ENCODE measurements at places on chromosomes 5 and 9.

- DNase-seq: no peak
These were observed 49.7 kb downstream of the NKD2 start for GRCh38 chr5:1058083-1058945.

DNA sequence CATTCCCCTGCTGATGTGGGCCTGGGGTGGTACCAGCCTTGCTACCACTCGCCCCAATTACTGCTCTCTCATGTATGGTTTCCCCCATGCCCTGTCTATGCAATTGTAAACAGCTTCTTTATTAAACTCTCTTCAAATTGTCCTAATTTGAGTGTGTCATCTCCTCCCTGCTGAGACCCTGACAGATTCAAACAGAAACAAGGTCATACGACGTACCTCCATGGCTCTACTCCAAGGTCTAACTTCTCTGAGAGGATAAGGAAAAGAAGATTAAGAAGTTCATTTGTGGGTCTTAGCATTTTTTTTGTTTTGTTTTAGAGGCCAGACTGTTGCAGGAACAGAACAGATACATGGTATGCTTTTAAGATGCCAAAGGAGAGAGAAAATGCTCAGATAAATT, 38.0 kb downstream of the ABITRAM start:
- no peak for DNase-seq

DNA sequence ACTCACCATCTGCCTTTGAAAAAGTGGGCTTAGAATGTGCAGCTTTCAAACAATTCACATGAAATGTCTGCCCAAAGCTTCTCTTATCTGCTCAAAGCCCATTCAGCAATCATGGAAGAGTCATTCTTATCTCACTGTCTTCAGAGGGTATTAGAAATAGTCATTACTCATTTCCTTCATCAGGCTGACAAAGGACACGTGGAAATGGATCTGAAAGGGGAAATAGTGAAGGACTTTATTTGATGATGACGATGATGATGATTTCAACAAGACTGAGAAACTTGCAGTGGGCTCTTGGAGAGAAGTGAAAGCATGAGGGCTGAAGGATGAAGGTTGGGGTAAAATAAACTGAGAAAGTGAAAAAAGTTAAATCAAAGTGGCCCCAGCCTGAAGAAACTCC, 194.3 kb downstream of the SMARCA2 start:
- DNase-seq: no peak

GRCh38 chr5:174920906-174921550, 196.6 kb downstream of the MSX2 start:
- DNase-seq: peak; percentile 5

- DNase-seq: no peak
These were observed 37.3 kb downstream of the LOX start for GRCh38 chr5:122040636-122041302.

Measured in M059J (cell line).